Activated CD8-positive, alpha-beta memory T cell treated with anti-CD3 and anti-CD28 coated beads for 48 hours (primary cell): ENCODE measurements at places on chromosomes 1 and 21.

GRCh38 chr1:79255421-79255820 is 248.9 kb upstream of the ADGRL4 start:
- no peak for DNase-seq

DNA sequence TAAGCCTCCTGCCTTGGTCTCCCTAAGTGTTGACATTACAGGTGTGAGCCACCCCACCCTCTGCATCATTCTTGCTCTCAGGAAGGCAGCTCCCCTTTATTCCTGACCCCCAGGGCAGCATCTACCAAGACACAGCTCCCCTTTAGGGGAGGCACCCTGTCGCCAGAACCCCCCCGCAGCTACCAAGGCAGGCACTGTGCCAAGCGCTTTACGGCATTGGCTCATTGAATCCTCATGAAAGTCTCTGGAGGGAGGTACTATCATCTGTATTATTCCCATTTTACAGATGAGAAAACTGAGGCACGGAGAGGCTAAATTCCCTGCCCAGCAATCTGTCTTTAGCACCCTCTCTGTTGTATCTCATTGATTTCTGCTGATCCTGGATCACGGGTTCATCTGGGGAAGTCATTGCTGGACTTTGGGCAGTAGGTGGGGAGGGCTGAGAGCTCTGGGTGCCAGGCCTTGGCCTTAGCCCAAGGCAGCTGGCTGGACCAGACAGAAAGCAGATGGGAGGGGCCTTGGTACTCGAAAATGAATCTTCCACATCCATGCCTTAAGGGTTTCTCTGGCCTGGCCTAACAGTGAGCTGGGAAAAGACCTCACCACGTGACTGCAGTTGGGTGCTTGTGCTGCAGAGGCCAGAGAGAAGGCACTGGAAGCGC is 5.9 kb downstream of the PLOD1 start:
- DNase-seq: no peak

- DNase-seq: no peak
Observed at GRCh38 chr1:247576514-247576913, 11.6 kb upstream of the OR2G2 start.

DNA sequence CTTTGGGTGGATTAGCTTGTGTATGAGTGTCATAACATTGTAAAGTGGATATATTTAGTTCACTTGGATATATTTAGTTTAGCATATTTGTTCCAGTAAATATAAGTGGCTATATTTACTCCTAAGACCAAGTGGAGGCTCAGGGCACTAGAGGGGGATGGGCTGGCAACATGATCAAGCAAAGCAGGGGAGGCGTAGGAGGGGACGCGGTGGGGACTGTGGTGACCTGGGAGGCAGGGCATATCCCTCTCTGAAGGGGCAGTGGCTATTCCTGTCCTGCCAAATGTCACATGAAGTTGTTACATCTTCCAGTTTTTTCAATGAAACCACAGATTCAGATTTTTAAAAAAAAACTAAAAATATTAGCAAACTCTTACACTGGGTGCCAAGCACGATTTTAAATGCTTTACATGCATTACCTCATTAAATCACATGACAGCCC is 51.9 kb upstream of the EDN2 start:
- DNase-seq: no peak

GRCh38 chr1:210070531-210070930 is 132.5 kb downstream of the SYT14 start:
- no peak for DNase-seq

- no peak for DNase-seq
Observed at GRCh38 chr21:44999972-45000636, 60.3 kb downstream of the SLX9 start.

DNA sequence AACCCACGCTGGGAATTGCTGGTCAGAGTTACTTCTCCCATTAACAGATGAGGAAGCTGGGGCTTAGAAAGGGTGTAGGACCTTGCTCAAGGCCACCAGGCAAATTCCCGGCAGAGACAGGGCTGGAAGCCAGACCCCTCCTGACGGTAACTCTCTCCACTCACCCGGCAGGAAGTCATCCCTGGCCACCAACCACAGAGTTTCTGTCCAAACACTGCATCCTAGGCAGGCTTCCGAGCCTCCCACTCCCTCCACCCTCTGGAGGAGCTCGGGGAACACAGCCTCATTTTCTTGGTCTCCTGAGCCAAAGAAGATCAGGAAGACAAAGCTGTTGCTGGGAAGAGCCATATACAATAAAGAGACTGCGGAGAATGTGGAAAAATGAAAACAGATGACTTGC is 25.0 kb upstream of the ZNF436 start:
- DNase-seq: no peak

DNA sequence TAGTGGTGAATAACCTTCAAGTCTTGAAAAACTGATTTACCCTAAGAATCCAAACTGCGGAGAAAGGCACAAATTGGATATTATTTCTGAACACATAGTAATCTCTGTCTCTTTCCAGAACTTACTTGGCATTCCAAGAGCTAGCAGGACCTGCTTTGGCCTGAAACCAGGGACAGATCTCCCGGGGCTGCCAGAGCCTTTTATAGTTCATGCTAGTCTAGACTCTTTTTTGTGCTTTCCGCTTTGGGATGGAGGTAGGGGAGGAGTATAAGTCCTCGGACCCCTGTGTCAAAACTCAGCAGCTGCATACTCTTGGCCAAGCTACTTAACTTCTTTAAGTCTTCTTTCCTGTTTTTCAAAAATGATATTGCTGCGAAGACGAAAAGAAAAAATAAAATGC is 3.8 kb upstream of the RYR2 start:
- DNase-seq: no peak

DNA sequence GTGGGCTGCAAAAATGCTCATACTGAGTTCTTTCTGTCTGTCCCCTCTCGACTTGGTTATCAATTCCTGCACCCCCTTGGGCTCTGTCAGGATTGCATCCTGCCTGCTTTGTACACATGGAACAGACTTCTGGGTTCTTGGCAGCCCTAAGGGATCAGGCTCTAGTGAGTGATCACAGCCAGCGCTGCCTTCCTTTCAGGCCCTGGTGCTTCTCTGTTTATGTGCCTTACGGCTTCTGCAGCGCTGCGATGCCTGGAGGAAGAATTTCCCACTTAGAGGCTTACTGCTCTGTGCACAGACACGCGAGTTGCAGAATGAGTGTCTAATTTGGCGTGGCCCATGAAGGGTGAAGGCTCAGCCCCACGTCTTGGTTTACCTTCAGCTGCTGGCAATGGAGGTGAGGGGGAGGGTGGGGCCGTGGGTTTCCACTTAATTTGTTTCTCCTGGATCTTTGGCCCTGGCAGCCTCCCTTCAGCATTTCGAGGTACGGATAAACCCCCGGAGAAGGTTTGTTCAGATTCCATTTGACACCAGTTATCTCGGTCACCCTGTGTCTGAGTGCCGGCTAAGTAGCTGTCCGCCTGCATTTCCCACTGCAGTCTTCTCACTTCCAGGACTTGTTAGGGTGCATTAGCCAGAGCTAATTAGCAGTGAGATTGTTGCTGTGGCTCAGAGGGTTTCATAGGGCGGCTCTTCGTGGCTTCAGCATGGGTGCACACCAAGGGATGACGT is 227.3 kb downstream of the DYRK1A start:
- DNase-seq: no peak

- no peak for DNase-seq
Observed at GRCh38 chr1:30414086-30414850, 309.1 kb downstream of the MATN1 start.

DNA sequence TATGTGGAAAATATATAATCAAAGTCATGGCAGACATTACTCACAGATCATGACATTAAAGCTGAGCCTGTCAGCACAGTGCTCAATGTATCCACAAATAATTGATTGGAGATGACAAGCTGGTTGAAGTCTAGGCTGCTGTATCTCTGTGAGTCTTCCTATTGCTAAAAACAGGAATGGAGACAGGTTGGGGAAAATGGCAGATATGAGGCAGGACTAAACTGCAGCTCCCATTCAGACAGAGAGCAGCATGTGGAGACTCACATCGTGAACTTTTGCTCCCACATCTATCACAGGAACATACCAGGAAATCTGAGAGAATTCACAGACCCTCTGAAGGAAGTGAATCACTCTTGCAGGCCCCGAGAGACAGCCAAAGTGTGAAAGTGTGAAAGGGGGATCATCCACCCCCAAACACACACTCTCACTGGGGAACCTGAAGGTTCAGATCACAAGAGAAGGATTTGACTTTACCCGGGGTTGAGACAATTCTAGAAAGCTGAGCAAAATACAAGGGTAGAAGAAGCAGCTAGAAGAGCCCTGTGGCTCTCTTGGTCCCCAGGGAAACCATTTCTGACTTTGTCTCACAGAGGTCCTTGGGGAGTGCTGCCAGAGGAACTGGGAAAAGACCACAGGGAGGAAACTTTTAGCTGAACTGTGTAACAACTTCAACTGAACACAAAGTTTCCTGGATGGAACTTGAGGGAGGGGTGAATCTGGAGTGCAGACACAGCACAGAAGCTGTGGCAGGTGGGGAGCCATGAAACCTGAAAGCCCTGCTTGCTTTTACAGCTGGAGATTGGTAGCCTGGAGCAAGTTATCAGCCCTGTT is 173.4 kb downstream of the S1PR1 start:
- DNase-seq: no peak

- no peak for DNase-seq
Observed at GRCh38 chr1:41810446-41810845, 108.3 kb downstream of the HIVEP3 start.

DNA sequence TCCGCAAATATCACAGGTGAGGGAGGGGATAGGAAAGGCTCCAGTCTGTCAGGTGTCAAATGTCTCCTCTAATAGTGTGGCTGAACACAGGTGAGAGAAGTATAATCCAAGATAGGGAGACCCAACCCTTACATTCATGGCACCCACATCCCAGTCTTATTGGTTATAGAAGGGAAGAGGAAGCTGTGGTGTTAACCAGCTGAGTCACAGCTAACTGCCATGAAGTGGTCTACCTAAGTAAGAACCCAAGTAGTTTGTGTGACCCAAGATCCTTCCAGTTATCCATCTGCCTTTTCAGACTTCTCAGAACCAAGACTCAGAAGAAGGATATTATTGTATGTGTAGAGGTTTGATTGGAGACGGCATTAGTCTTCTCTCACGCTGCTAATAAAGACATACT is 37.1 kb downstream of the DDAH1 start:
- DNase-seq: no peak

GRCh38 chr1:22801761-22802160 is 91.1 kb downstream of the EPHB2 start:
- DNase-seq: no peak

- DNase-seq: no peak
Observed at GRCh38 chr1:29238620-29239002, 2.3 kb downstream of the PTPRU start.

DNA sequence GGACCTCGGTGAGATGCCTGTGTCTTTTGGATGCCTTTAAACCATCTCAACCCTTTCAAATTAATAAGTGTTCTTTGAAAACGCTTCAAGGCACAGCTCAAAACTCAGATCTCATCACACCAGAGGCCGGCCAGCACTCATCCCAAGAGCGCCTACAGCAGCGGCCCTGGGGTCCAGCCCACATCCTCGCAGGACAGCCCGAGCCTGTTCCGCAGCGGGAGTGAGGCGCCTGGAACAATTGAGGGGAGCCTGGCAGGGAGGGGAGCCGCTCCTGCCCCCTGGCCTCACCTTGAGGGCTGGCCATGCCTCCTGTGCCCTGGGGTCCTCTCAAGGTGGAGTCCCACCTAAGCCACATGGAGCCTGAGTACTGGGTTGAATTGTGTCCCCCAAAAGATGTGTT is 37.9 kb downstream of the ACOT7 start:
- DNase-seq: no peak

DNA sequence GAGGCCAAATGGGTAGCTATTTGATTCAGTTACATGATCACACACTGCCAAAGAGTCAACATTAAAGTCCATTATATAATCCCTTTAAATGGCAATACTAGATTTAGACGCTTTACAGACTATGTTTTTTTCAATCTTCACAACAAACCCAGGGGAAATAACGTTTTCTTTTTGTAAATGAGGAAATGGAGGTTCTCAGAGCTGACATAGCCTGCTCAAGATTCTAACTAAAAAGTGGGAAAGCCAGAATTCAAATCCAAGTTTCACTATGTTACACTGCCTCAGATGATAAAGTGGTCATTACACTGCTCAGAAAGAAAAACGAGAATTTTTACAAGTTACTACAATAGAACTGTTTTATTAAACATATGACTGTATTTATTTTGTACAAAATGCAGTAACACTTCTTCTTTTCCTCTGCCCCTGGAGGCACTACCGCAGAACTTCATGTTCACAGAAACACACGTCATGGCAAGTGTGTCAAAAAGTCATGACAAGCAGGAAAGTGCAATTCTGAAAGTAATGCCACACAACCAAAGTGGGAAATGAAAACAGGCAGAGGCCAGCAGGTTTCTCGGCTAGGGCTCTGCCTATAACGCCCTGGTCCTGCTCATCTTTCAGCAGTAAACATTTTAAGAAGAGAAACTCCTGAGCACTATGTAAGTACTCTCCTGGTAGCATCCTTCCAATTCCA is 19.0 kb downstream of the THEMIS2 start:
- no peak for DNase-seq

- DNase-seq: no peak
Observed at GRCh38 chr1:7281821-7282220, 489.3 kb upstream of the VAMP3 start.

DNA sequence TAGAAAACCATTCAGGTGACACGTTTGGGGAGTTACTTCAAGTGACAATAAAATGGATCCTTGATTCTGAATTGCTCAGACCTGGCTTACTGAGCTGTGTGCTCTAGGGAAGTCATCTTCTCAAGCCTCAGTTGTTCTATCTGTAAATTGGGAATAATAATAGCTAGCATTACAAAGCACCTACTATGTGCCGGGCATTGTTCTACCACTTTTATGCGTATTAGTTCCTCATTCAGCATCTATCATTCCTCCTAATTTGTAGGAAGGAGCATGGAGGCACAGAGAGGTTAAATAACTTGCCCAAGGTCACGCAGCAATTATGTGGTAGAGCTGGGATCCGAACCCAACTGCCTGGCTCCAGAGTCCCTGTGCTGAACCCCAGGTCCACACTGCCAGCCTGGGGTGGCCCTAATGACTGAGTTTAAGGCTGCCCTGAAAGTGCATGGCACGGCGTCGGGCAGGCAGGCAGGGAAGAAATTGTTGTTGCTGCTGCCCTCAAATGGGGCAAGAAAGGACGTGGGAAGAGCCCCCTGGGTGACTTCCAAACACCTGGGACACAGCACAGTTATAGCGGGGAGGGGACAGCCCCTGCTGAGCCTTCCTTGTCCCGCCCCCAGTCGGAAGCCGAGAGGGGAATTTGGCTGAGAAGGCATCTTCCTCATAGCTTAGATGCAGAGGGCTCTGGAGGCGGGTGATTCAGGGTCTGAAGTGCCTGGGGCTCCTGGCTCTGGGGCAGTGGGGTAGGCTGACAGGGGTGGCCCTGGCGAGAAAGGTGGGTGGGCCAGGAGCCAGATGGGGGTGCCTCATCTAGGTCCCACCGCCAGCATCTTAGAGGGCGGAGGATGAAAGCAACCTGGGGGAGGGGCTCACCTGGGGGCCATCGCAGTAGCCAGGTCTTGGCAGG is 86.5 kb upstream of the IFFO2 start:
- DNase-seq: no peak
